Stimulated activated CD4-positive, alpha-beta T cell treated with anti-CD3 and anti-CD28 coated beads, Interleukin-15, amount 100 ng/mL, for 1 hour (primary cell): ENCODE measurements at places on chromosomes 13 and 19.
A peak's percentile ranks its signal among the peaks of the same experiment; 100 is the strongest.

- DNase-seq: no peak
Measured at GRCh38 chr19:10911579-10912363, 16.7 kb downstream of the YIPF2 start.

- no peak for DNase-seq
Measured at GRCh38 chr13:97321101-97321500, 99.0 kb downstream of the MBNL2 start.

GRCh38 chr19:33971073-33971472 is 174.4 kb downstream of the KCTD15 start:
- DNase-seq: no peak

DNA sequence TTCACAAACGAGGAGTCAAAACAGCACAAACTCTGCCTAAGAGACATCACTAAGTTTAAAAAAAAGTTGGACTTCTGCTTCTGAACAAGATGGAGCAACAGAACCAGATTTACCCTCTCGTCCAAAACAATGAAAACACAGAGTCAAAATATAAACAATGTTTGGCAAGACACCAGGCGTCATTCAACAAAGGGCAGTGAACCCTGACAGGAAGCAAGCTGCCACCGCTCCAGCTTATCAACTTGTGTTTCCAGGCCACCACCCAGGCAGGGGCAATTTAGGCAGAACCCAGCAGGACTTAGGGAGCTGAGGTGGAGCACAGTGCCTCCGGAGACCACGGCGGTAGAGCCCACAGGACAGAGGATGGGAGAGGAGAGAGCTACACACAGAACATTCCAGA is 8.6 kb upstream of the NAPA start:
- DNase-seq: no peak

DNA sequence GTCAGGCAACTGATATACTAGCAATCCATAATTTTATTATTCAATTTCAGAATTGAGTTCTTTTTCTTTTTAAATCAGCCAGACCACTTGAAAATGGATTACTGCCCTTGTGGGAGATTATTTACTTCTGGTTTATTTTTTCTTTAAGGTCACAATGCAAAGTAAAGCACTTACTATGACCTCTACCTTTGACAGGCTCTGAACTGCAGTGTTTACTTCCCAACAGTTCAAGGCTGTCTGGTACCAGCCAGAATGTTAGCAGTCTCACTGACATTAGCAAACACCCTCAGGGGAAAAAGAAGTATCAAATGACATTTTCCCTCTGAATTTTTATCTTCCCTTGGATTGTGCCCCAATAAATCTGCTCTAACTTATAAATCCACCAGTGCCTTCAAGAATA is 57.5 kb downstream of the RAP2A start:
- DNase-seq: no peak

- no peak for DNase-seq
Measured at GRCh38 chr19:11382898-11383705, 1.0 kb downstream of the EPOR start.

DNA sequence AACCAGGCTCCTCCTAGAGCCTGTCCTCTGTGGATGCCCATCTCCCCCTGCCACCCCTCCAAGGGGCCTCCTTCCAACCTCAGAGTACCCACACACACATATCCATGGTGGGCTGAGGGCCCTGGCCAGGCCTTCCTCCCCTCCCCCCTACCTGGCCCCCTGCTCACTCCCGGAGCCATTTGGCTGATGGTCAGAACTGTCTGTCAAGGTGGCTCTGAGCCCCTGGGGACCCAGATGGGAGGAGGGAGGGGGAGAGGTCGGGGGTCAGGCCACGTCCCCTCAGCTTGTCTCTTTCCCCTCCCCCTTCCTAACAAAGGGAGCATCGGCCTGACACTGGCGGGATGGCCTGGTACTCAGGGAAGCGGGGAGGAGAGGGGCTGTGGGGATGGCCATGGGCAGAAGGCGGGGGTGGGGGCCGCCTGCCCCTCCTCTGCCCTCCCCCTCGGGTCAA is 18.7 kb upstream of the POU2F2 start:
- DNase-seq: no peak

DNA sequence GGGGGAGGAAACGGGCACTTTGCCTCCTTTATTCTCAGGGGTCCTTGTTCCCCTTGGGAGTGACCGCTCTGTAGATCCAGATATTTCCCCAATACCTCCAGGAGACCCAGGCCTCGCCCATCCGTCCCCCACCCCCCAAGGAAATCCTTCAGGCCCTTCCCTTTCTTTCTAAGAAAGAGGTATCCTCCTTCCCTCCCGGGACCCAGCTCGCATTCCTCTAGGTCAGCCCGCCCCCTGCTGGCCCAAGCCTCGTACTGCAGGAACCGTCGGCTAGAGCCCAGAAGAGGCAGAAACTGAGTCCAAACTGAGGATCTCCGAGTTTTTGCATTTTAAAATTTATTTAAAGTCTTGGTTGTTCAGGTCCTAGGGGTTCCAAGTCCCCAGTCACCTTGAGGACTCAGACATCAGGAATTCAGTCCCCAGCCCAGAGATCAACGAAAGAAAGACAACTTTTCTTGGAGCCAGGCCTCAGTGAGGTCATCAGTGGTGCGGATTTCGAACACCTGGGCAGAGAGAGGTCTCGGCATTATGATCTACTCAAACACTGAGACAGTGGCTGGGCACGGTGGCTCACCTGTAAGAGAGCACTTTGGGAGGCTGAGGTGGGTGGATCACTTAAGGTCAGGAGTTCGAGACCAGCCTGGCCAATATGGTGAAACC is 7.5 kb upstream of the LRFN1 start:
- DNase-seq: peak; percentile 67

- DNase-seq: no peak
Measured at GRCh38 chr13:76815344-76815743, 70.9 kb downstream of the KCTD12 start.

GRCh38 chr13:99151516-99151915 is 49.1 kb upstream of the UBAC2 start:
- DNase-seq: no peak

GRCh38 chr13:99403458-99403971 is 96.3 kb upstream of the GPR183 start:
- DNase-seq: no peak
